ENCODE measurements at places on chromosomes 12 and 14.

DNA sequence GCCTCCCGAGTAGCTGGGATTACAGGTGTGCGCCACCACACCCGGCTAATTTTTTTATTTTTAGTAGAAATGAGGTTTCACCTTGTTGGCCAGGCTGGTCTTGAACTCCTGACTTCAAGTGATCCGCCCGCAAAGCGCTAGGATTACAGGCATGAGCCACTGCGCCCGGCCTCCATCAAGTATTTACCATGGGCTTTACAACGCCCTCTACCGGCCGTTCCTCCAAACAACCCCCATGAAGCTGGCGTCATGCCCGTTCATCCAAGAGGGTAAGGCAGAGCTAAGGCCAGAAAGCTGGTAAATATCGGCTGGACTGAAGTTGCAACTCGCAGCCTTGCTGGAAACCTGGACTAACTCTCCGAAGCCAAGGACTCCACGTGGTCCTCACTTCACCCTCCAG, 41.6 kb downstream of the RNF34 start:
- peak; percentile 28 for DNase-seq

DNA sequence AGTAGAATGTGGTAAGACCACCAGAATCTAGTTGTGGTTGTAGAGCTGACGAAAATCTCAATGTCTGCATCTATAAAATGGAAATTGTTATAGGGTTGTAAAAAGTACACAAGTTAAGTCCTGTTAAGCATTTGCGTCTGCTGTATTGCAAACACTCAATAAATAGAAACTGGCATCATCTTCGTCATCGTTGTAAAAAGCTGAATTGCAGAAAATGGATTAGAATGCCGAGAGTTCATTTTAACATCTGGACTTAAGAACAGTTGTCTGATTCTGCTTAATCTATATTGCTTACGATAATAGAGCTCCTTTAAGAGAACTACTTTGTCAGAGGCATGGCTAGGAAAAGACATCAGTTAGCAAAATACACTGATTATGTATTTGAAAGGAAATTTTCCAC, 33.2 kb downstream of the KCNMB4 start:
- DNase-seq = no peak

DNA sequence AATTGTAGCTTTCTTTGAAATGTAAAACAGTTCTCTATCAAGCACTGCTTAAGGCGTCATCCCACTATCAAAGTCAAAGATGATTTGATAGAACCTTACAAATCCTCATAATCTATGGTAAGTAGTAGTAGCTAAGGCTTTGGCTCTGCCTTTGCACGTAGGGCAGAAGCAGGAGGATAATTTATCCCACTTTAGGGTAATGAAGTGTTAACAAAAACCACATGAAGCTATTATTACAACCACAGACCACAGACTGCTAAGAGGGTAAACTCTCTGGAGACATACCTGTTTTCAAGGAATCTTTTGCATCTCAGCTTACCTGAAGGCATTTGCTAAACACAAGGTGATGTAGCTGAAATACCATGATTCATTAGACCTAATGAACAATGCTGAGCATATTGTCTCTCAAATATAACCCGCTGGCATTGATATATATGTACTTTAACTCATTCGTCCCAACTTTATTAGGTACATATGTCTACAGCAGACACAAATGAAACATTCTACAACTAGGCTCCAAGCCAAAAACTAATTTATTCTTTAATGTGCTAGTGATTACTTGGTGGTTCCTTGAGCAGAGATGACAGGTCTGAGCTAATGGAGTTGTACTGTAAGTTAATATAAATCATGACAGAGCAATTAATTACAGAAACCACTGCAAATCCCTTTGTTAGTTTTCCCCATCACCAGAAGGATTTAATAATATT, 368.8 kb downstream of the ETNK1 start:
- peak; percentile 8 for DNase-seq

GRCh38 chr14:88798156-88798555, 5.4 kb upstream of the EML5 start:
- peak; percentile 20 for DNase-seq

DNA sequence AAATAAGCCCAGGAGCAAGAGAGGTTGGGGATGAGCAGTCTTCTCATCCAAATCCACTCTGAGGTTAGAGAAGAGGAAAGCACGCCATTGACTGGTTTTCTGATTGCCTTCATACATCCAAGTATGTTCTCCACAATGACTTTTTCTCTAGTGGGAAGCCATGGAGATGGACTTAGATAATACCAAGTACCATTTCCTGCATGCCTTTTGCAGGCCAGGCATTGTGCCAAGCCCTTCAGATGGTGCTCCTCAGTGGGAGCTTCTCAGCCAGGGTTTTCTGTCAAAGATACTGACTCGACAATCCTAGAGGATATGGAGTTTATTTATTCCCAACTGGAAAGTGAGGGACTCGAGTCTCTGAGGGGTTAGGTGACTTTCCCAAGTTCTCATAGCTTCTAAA, 218.0 kb downstream of the ZFP36L1 start:
- DNase-seq = no peak

- DNase-seq = no peak
These were observed 21.3 kb downstream of the ACTN1 start for GRCh38 chr14:68957775-68958174.

- DNase-seq = no peak
These were observed 15.6 kb upstream of the TTC7B start for GRCh38 chr14:90831821-90832220.
